Psoas muscle (tissue), 8 donors: ENCODE measurements at places on chromosomes 2 and 18. TPM values are rescaled to one million over a fixed set of nuclear protein-coding genes. Genes with fewer than 3 reads are reported as not detected.

DNA sequence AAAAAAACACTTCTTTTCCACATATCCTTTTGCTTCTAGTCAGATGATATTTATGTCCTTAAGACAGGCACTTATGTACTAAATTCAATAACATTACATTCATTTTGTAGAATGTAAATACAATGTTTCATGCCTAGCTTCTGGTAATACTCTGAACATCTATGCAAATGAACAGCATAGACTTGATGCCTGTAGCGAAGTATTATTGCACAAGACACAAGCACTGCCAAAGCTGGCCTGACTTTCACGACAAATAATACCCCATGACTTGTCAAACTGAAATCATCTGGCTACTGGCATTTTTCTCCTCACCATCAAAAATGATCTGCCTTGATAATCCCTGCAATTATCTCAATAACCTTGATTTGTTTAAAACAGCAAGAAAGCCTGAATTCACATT lies 101.3 kb downstream of the L3MBTL4 start:
- no peak for DNase-seq

GRCh38 chr2:28117104-28117596 lies 226.6 kb downstream of the BABAM2 start:
- DNase-seq = no peak

DNA sequence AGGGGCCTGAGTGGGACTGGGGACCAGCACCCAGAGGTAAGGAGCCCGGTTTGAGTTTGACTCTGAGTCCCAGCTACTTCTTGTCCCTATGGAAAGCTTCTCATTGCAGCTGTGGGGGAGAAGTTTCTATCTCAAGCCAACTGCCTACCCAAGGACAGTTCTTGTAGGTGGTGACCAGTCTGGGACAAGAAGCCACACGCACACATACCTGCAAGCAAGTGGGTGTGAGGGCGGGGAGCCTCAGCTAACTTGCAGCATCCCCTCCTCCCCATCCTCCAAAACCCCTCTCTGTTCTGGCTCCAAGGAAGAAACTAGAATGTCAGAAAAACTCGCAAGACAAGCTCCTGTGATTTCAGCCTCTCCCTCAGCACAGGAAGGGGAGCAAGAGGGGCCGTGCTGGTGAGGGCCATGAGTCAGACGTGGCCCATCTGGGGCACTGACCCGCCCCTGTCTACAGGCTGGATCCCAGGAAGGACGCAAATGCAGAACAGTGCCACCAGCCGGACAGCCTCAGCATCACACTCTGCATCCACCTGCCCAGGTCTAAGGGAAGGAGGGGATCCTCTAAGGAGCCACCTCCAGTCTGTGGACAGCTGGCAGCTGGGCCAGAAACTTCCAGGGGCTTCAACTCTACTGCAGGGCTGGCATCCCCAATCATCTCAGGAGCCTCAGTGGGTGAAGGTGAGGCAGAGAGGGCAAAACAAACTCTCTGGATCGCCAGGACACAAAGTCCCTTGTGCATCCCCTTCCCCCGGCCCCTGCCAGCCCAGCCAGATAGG lies 103.4 kb downstream of the TNS1 start:
- peak; percentile 86 for DNase-seq

The SCYGR2 gene
- total RNA-seq = not detected

The GALR1 gene
- 0.02 TPM for total RNA-seq
